Naive thymus-derived CD4-positive, alpha-beta T cell (primary cell): ENCODE measurements at places on chromosomes 16 and 17.
A peak's percentile ranks its signal among the peaks of the same experiment; 100 is the strongest.

DNA sequence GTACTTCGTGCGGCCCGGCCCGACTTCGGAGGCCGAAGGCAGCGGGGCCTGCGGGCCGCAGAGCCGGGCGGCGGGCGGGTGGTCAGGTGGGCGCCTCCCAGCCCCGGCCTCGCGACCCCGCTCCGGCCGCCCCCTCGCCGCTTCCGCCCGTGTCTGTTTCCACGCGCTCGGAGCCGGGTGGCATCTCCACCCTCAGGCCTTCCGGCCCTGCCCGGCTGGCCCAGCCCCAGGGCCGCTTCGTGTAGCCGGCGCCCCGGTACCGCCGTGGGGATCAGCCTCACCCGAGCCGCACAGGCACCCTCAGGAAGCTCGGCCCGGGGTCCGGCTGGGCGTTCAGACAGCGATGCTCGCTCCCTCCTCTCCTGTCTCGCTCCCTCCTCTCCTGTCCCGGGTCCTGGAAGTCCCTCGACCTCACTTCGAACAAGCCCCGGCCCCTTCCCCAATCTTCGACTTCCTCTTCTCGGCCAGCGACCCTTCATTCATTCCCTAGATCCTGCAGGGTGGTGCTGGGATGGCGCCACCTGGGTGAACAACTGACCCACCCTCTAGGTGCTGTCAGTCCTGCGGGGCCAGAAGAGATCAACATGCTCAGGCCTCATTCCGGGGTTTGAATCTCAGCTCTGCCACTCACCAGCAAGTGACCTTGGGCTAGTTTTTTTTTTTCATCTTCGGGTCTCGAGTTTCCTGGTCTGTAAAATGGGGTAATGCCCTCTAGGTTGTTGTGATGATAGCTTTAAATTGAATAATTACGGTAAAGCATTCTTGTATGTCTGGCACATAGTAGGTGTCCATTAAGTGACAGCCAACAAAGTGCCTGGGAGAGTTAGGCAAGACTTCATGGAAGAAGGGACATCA lies 610 bp downstream of the VPS4A start:
- no peak for DNase-seq

DNA sequence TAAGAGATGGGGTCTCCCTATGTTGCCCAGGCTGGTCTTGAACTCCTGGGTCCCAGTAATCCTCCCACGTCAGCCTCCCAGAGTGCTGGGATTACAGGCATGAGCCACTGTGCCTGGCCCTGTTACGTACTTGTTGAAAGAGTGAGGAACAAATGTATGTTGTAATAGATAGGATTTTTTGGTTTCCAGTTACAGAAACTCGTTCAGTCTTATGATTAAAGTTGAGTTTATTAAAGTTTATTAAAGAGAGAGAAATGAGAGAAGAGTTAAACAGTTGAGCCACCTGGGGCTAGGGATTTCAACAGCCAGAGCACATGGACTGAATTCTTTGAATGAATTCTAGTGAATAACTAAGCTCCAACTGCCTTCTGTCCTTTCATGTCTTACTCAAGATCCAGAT lies 3.7 kb downstream of the TADA2A start:
- DNase-seq = no peak

GRCh38 chr17:1010086-1010450 lies 13.1 kb downstream of the TIMM22 start:
- DNase-seq = no peak

GRCh38 chr16:4426021-4426684 lies 485 bp downstream of the DNAJA3 start:
- no peak for DNase-seq

GRCh38 chr17:62802561-62803205 lies 5.4 kb downstream of the MARCHF10 start:
- no peak for DNase-seq

GRCh38 chr16:70252355-70252988 lies 732 bp upstream of the EXOSC6 start:
- no peak for DNase-seq

DNA sequence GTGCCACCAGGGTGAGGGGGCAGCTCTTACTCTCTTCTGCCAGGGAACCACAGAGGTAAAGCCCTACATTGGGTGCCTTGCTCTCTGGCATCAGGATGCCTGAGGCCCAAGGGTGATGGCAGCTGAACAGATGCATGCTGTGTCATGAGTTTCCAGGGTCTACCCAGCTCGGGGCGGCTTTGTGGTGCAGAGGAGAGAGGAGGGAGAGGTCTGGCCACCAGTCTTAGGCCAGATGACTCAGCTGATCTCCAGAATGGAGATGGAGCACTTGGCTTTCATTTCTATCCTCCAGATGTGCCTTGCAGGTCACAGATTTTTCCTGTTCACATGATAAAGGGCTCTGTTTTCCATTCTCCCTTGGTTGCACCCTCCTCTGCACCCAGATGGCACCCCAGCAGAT lies 23.6 kb upstream of the USP22 start:
- DNase-seq = no peak

DNA sequence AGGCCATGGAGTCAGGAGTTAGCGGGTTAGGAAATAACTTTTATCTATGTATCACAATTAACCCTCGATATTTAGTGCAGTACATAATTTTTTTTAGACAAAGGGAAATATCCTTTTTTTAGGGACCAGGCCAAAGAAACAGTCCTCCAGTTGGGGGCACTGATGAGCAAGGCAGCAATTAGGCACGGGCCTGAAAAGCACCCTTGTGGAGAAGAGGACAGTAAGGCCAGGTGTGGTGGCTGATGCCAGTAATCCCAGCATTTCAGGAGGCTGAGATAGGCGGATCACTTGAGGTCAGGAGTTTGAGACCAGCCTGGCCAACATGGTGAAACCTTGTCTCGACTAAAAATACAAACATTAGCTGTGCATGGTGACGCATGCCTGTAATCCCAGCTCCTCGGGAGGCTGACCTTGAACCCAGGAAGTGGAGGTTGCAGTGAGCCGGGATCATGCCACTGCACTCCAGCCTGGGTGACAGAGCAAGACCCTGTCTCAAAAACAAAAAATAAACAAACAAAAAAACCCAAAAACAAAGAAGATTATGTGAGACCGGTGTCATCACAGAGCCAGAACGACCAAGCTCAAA lies 158.3 kb upstream of the NOL11 start:
- DNase-seq = no peak

DNA sequence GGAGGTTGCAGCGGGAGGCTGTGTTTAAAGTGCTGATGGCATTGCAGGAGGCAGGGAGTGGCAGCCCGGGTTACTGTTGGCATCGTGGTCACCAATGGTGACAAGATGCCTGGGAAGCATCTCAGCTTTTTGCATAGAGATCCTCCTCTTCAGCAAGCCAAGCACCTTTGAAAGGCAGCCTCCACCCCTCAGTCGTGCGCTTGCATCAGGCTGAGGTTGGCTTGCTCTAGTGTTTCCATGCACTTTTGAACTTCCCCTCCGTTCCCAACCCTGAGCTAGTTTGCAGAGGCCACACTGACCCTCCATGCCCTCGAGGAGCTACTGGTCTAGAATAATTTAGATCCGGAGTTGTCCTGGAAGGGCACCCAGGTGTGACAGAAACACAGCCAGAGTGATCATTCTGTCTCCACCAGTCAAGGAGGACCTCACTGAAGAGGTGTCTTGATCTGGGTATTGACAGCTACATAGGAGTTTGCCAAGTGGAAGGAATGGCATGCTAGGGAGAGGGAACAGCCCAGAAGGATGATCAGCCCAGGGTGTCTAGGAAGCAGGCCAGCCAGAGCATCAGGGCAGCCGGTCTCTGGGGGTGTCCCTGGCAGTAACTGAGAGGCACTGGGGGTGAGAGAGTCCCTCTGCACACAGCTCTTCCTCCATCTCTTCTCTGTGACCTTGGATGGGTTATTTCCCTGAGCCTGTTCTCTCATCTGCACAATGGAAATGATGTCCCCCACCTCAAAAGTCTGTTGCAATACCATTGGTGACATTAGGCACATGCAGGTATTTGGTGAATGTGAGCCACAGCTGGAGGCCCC lies 7.7 kb downstream of the BEAN1 start:
- DNase-seq = no peak

DNA sequence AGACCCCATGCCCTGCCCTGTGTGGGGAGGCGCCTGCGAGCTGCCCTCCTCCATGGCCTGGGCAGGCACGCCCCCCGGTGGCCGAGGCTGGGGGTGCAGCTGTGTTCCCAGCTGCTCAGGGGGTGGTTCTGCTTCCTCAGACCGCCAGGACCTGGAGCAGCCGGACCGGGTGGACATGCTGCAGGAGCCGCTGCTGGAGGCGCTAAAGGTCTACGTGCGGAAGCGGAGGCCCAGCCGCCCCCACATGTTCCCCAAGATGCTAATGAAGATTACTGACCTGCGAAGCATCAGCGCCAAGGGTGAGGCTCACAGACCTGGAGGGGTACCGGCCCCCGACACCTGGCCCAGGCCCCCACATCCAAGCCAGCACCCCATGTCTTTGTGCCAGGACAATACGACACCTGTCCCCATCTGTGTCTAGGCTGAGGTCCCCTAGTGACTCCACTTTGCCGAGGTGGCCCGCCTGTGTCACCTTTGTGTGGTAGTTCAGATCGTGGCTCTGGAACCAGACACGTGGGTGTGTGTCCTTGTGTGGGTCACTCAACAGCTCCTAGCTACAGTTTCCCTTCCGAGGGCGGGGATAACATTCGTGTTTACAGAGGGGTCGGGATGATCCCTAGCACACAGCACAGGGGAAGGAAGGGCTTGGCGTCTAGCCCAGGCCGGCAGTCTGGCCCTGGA lies 9.3 kb downstream of the GJD3 start:
- DNase-seq = peak; percentile 65

DNA sequence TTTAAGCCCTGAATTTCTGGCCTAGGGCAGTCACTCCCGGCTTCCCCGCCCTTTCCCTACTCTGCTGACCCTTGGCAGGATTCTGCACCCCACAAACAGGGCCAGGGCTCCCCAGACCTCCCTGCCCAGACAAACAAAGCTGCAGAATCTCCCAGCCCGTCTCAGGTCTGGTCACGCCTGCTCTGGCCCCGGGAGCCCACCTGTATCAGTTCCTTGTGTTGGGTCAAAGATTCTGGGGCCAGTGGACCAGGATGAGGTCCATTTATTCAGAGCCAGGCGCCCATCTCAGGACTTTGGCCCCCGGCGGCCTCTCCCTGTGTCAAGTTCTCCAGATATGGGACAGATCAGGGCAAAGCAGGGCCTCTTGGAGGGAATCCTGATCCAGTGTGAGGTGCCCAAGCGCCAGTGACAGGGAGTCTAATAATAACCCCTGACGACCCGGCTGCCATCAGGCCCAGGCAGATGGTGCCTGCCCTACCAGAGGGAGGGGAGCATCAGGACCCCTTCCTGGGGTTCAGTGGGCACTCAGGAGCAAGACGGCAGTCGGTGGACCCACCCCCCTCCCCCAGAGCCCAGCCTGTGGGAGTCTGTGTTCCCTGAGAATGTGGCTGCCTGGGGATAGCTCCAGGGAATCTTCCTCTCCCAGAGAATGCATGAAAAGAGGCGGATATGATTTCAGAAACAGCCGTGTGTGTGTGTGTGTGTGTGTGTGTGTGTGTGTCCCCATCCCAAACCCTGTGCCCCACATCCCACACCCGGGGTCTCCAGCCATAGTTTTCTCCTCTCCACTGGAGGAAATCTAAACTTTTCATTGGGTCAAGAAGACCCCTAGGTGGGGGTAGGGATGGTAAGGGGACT lies 1.3 kb downstream of the TTYH2 start:
- no peak for DNase-seq

DNA sequence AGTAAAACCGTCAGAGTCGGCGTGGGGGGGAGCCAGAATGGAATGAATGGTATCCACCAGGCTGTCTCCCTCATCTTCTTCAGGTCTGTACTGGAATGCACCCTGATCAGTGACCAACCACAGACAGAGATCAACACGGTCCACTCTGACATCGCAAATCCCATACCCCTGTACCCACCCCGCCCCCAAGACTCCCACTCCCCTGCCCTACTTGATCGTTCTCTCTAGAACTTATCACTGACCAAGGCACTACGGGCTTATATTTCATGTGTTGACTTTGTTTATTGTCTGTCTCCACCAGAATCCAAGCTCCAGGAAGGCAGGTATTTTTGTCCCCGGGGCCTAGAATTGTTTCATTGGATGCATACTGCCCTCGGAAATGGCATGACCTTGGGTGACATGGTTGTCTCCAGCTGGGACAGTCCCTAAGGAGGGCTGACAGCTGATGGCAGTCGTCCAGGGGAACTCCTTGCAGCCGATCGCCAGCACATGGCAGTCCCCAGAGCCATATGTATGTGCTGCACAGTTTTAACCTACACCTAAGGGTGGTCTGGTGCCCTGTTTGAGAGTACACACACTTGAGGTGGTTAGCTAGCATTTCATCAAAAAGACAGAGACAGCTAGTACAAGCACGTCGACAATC lies 526 bp upstream of the MFSD6L start:
- no peak for DNase-seq

GRCh38 chr17:61368832-61369450 lies 30.7 kb upstream of the TBX2 start:
- no peak for DNase-seq

GRCh38 chr17:53792997-53793396 lies 29.7 kb upstream of the KIF2B start:
- DNase-seq = no peak

DNA sequence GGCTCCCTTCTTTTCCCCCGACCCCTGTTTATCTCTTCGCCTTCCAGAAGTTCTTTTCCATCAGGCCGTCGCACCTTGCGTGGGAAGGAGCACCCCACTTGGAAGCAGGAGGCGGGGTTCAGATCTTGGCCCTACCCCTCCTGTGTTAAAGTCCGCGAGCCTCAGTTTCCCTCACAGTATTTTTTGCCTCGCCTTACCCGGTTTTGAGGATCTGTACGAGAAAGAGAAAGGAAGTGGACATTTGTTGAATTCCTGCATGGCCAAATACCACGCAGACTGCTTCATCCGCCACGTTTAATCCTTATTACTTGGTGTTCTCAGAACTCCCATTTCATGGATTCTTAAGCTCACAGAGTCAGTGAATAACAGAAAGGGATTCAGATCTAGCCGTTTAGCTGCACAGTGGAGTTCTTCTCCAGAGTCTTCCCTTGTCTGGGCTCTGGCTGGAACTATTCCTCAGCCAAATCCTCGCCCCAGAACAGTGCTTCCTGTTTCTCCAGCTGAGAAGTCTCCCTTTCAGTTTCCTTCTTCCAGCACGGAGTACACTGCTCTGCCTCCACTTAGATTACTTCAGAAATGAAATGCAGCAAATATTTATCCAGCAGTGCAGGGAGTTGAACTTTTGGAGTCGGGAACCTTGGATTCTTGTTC lies 590 bp downstream of the TMEM219 start:
- no peak for DNase-seq

GRCh38 chr17:31715446-31715845 lies 143.6 kb downstream of the COPRS start:
- no peak for DNase-seq

- no peak for DNase-seq
These were observed at the start of gene LDHD for GRCh38 chr16:75116081-75116910. Gene LDHD (minus strand): TSS chr16:75116780. CDS start chr16:75116720, 60 bp downstream.

GRCh38 chr16:70689970-70690891 lies 4.4 kb upstream of the MTSS2 start:
- no peak for DNase-seq

DNA sequence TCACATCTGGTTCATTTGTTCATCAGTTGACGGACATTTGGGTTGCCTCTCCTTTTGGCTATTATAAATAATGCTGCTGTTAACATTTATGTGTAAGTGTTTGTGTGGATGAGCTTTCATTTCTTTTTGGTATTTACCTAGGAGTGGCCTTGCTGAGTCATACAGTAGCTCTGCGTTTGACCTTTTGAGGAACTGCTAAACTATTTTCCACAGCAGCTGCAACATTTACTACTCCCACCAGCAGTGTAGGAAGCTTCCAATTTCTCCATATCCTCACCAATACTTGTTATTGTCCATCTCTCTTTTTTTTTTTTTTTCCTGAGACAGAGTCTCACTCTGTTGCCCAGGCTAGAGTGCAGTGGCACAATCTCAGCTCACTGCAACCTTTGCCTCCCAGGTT lies 20.7 kb upstream of the PLCG2 start:
- DNase-seq = no peak
